ENCODE measurements at places on chromosomes 5 and 9. TPM values are rescaled to one million over a fixed set of nuclear protein-coding genes. Genes with fewer than 3 reads are reported as not detected.
A peak's percentile ranks its signal among the peaks of the same experiment; 100 is the strongest.

The SHROOM1 gene
- 2.0 TPM for total RNA-seq

DNA sequence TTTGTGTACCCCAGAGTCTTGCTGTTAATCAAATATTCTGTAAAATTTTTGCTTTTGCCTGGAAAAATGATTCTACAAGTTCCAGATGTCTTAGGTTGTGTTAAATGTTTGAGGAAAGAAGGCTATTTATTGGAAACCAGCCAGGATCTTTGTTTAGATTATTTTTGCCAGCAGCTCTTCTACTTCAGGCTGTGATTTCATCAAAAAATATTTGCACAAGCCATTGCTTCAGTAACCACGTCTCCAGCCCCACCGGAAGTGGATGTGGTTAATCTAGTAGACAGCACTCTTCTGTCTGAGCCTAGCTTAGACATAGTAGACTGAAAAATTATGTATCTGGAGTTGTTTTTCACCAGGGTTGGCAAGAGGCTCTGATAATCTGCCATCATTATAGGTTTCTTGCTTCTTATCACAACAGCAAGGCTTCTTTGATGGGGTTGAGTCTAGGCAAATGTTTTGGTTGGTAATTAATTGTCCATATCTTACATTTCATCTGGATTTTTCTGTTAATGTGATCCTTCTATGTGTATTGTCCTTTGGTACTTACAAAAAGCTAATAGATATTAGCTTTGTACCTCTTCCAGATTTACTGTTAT is 17.1 kb downstream of the KCTD16 start:
- peak; percentile 93 for DNase-seq

The TICAM2 gene
- 0.96 TPM for total RNA-seq

- peak; percentile 17 for DNase-seq
These were observed 260.8 kb downstream of the AUH start for GRCh38 chr9:91100878-91101450.

GRCh38 chr5:161095953-161096352 is 243.9 kb upstream of the ATP10B start:
- no peak for DNase-seq

DNA sequence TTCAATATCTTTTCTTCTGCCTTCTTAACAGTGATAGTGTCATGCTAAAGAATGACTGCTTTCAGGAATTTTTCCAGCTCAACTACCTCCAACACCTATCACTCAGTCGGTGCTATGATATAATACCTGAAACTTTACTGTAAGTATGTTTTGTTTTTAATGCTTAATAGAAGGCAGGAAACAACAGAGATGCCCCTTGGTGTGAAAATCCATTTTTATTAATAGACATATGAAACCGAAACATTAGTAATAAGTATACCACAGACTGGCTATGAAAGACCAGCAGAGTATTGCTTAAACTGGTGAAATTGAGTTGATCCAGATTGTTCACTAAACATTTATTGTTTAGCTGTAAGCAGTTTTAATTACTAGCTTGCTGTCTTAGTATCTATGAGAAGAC is 25.2 kb downstream of the SKP2 start:
- no peak for DNase-seq

Measured in activated CD8-positive, alpha-beta T cell treated with anti-CD3 and anti-CD28 coated beads for 36 hours (primary cell).